ENCODE measurements at places on chromosomes 12 and 14. TPM values are rescaled to one million over a fixed set of nuclear protein-coding genes. Genes with fewer than 3 reads are reported as not detected.

Gene DPF3
- 26.6 TPM for total RNA-seq

- H3K27me3 ChIP-seq = no peaks in the 10 kb centered on the region
- no peak overlapping the region for H3K27ac ChIP-seq
- DNase-seq = no peak
- no peaks in the 10 kb centered on the region for H3K36me3 ChIP-seq
Measured at GRCh38 chr12:113066813-113067400, 10.4 kb downstream of the DTX1 start.

Gene GTF2A1
- total RNA-seq = 14.6 TPM

GRCh38 chr14:23513005-23513817 lies 38.4 kb downstream of the ZFHX2 start:
- no peaks in the 10 kb centered on the region for H3K27me3 ChIP-seq
- no peaks in the 10 kb centered on the region for H3K36me3 ChIP-seq
- no peak overlapping the region for H3K4me3 ChIP-seq
- H3K4me1 ChIP-seq = no peaks in the 10 kb centered on the region

DNA sequence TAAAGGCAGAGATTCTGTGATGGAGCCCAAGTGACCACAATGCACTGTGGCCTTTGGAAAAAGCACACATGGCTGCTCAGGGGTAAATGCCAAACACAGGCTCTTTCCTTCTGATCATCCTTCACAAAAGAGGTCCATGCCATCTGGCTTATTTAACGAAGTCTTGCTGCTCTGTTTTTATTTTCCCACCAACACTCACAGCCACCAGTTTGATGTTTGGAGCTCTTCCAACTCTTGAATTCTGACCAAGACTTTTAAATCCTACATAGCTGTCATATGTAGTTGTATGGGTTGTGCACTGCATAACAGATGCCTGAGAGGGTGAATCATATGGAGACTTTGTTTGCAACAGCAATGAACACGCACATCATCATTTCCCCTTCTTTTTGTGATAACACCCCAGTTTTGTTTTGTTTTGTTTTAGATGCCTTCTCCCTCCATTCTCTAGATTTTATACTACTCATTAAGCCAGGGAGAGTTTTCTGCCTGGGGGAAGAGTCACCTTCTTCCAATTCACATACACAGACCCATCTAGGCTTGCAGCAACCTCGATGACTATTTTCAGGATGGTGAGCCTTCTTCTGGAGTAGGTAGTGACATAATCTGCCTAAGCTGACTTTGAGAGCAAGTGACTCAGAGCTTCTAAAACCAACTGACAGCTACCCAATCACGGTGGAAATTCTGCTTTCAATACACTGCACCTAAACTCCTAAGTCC lies 145.2 kb upstream of the WSCD2 start:
- H3K27ac ChIP-seq = no peak overlapping the region
- H3K4me1 ChIP-seq = no peaks in the 10 kb centered on the region
- no peaks in the 10 kb centered on the region for H3K36me3 ChIP-seq
- no peak overlapping the region for H3K4me3 ChIP-seq

- no peak overlapping the region for H3K27ac ChIP-seq
- no peak overlapping the region for H3K4me3 ChIP-seq
- no peaks in the 10 kb centered on the region for H3K27me3 ChIP-seq
- H3K4me1 ChIP-seq = peaks cover 100% of the 10 kb centered on the region
Measured at GRCh38 chr12:132496358-132496669, 6.4 kb downstream of the FBRSL1 start.

DNA sequence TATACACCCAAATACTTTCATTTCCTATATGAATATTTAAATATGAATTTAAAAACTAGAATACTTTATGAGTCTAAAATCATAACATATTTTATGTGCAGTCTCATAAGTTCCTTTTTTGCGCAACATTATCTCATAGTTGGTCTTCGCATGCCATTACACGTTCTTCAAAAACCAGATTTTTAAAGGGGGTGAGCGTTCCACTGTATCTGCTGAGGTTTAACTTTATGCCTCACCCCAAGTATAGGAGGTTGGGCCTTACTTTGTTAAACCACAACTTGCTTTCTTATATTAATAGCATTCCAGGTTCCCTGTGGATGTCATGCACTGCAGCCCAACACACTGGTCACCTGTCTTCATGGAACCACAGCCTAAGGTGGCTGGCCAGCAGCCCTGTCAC lies 118.6 kb downstream of the APAF1 start:
- H3K27ac ChIP-seq = no peak overlapping the region
- no peaks in the 10 kb centered on the region for H3K4me1 ChIP-seq
- DNase-seq = no peak
- H3K4me3 ChIP-seq = no peak overlapping the region
- no peaks in the 10 kb centered on the region for H3K27me3 ChIP-seq
- no peaks in the 10 kb centered on the region for H3K36me3 ChIP-seq

Gene BCL11B
- total RNA-seq = 0.19 TPM

- H3K4me3 ChIP-seq = peak overlapping the region; percentile 41
- DNase-seq = peak; percentile 72
- H3K27ac ChIP-seq = peak overlapping the region; percentile 99
- H3K36me3 ChIP-seq = no peaks in the 10 kb centered on the region
- no peaks in the 10 kb centered on the region for H3K4me1 ChIP-seq
- no peaks in the 10 kb centered on the region for H3K27me3 ChIP-seq
Measured at GRCh38 chr14:90383731-90384542, 12.9 kb upstream of the CALM1 start.

Gene LUM
- 196 TPM for total RNA-seq

GRCh38 chr14:32846821-32847365 lies 91.8 kb upstream of the NPAS3 start:
- DNase-seq = no peak
- no peak overlapping the region for H3K27ac ChIP-seq
- no peak overlapping the region for H3K4me3 ChIP-seq
- H3K36me3 ChIP-seq = no peaks in the 10 kb centered on the region
- no peaks in the 10 kb centered on the region for H3K4me1 ChIP-seq

- H3K4me3 ChIP-seq = no peak overlapping the region
- H3K27me3 ChIP-seq = no peaks in the 10 kb centered on the region
- peak; percentile 91 for DNase-seq
- peaks cover 32% of the 10 kb centered on the region for H3K4me1 ChIP-seq
- peaks cover 89% of the 10 kb centered on the region for H3K36me3 ChIP-seq
- H3K27ac ChIP-seq = peak overlapping the region; percentile 27
Measured at GRCh38 chr14:23078692-23079116, 16.2 kb downstream of the ACIN1 start.

DNA sequence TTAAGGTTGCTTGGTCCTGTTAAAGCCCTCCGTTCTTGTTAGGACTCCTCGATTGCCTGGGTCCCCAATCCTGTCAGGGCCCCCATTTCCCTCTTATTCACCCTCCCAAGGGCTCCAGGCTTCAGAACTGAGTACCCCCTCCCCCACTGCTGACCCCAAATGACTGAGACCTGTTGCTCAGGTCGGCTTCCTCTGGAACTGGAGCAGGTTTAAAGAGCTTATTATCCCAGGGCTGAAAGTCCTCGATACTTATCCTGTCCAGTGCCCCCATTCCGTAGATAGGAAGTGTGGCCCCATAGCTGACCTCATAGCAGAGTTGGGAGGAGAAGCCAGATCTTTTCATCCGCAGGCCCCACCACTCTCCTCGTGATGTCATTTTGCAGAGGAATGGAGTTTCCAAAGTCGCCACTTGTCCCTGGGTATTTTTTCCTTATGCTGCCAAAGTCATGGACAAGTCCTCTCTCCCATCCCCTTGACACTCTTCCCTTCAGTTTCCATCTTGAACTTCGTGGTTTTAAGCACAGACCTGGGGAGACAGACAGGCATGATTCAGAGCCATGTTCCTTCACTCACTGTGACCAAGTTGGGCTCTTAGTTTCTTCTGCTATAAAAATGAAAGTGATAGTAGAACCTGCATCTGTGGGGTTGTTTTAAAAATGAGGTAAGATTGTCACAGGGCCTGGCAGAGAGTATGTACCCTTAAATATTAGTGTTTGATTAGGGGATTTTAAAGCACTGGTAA lies 1.2 kb downstream of the USP30 start:
- no peaks in the 10 kb centered on the region for H3K27me3 ChIP-seq
- peak overlapping the region; percentile 97 for H3K4me3 ChIP-seq
- DNase-seq = no peak
- peaks cover 10% of the 10 kb centered on the region for H3K36me3 ChIP-seq
- H3K27ac ChIP-seq = peak overlapping the region; percentile 92

- H3K27me3 ChIP-seq = no peaks in the 10 kb centered on the region
- no peaks in the 10 kb centered on the region for H3K4me1 ChIP-seq
- H3K36me3 ChIP-seq = no peaks in the 10 kb centered on the region
- no peak overlapping the region for H3K27ac ChIP-seq
Measured at GRCh38 chr14:38868399-38869290, 234.4 kb downstream of the SEC23A start.

Gene HCAR2
- total RNA-seq = 0.79 TPM

Gene SVOP
- total RNA-seq = 0.08 TPM

Gene NANOG
- total RNA-seq = not detected

DNA sequence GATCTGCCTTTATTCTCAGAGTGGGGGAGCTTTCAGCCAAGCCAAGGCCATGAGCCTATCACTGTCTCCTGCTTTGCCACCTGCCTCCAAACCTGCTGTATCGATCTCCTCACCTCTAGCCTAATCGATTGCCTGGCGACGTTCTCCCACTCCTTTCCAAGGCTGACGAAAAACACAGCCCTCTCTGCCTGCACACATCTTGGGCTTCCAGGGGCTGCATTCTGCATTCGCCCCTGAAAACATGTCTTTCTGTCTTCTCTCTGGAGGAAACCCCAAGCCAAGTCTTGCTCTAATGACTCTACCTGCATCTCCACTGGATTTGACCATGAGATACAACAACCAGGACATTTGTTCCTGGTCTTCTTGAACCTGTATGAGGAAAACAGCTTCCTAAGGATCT lies 540.7 kb downstream of the BCL11B start:
- H3K27ac ChIP-seq = no peak overlapping the region
- no peaks in the 10 kb centered on the region for H3K36me3 ChIP-seq
- H3K27me3 ChIP-seq = no peaks in the 10 kb centered on the region
- no peak for DNase-seq
- H3K4me3 ChIP-seq = no peak overlapping the region

Gene SIX6
- not detected for total RNA-seq

DNA sequence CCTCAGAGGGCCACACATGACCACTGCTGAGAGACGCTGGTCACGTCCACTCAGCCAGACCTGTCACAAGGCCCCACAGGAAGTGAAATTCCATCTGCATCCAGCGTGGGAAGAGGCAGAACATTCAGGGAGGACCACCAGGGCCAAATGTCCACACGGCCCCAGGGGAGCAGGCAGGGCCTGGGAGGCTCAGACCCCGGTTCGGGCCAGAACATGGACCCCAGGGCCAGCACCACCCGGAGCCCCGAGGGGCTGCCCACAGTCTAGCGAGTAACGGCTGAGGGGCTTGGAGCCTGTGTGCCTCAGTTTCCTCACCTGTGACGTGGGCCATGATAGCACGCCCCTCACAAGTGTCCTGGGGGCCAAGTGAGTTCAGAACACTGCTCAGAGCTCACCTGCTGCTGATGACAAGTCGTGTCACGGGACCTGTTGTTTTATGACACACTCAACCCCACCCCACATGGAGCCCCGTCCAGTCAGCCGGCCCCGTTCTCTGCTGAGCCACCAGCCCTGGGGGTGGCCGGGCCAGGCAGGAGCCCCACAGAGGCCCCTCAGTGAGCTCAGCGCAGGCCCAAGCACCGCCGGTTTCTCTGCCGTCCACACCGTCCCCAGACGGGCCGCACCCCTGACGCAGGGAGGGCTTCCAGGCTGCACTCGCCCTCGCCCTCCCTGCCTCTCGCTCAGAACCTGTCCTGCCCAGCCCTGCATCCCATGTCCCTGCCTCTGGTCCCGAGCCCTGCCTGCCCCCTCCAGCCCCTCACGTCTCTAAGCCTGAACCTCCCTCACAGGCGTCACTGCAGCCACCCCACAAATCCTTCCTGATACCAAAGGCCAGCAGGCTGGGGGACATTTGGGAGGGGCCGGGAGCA lies 79.5 kb upstream of the GALNT9 start:
- no peak for DNase-seq
- H3K4me3 ChIP-seq = no peak overlapping the region
- no peaks in the 10 kb centered on the region for H3K27me3 ChIP-seq
- no peaks in the 10 kb centered on the region for H3K36me3 ChIP-seq
- H3K4me1 ChIP-seq = no peaks in the 10 kb centered on the region

Gene COCH
- 1.6 TPM for total RNA-seq

GRCh38 chr14:65229748-65230728 lies 127.7 kb upstream of the MAX start:
- peak overlapping the region; percentile 22 for H3K4me3 ChIP-seq
- no peaks in the 10 kb centered on the region for H3K36me3 ChIP-seq
- H3K27ac ChIP-seq = peak overlapping the region; percentile 83
- DNase-seq = peak; percentile 72
- no peaks in the 10 kb centered on the region for H3K27me3 ChIP-seq

DNA sequence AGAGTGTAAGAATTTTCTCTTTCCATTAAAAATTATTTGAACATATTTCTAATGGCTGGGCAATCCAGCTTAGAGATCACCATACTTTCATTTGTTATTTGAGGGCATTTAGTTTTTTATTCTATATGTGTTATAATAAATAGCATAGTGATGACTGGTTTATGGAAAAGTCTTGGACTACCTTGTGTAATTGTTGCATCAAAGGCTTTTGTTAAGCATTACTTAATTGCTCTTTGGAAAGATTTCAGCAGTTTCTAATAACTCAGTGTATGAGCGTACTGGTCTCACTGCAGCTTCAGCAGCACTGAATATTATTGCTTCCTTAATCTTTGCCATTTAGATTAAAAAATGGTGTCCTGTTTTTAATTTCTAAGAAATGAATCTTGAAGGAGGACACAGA lies 22.8 kb downstream of the TMEM19 start:
- H3K27ac ChIP-seq = no peak overlapping the region
- no peak for DNase-seq
- H3K4me3 ChIP-seq = no peak overlapping the region
- H3K4me1 ChIP-seq = no peaks in the 10 kb centered on the region

Gene NKX2-1
- total RNA-seq = not detected

Gene RAD9B
- total RNA-seq = 0.26 TPM

GRCh38 chr14:104289507-104289906 lies 151.1 kb downstream of the KIF26A start:
- H3K27ac ChIP-seq = no peak overlapping the region
- no peak overlapping the region for H3K4me3 ChIP-seq
- no peaks in the 10 kb centered on the region for H3K27me3 ChIP-seq
- no peaks in the 10 kb centered on the region for H3K36me3 ChIP-seq

GRCh38 chr14:90373887-90374286 lies 22.9 kb upstream of the CALM1 start:
- H3K4me3 ChIP-seq = no peak overlapping the region
- no peaks in the 10 kb centered on the region for H3K36me3 ChIP-seq
- H3K4me1 ChIP-seq = no peaks in the 10 kb centered on the region
- no peak for DNase-seq
- no peaks in the 10 kb centered on the region for H3K27me3 ChIP-seq
- no peak overlapping the region for H3K27ac ChIP-seq

GRCh38 chr12:85617307-85618091 lies 218.7 kb downstream of the RASSF9 start:
- H3K4me3 ChIP-seq = no peak overlapping the region
- H3K4me1 ChIP-seq = no peaks in the 10 kb centered on the region
- H3K27ac ChIP-seq = no peak overlapping the region

- H3K4me3 ChIP-seq = no peak overlapping the region
- no peaks in the 10 kb centered on the region for H3K27me3 ChIP-seq
- no peak for DNase-seq
- H3K36me3 ChIP-seq = no peaks in the 10 kb centered on the region
- no peaks in the 10 kb centered on the region for H3K4me1 ChIP-seq
Measured at GRCh38 chr12:101441461-101442224, 33.5 kb upstream of the SPIC start.

Gene NTS
- 0.52 TPM for total RNA-seq
